ENCODE measurements at places on chromosomes 1 and 21. TPM values are rescaled to one million over a fixed set of nuclear protein-coding genes. Genes with fewer than 3 reads are reported as not detected.

The MYOCOS gene
- total RNA-seq = not detected

DNA sequence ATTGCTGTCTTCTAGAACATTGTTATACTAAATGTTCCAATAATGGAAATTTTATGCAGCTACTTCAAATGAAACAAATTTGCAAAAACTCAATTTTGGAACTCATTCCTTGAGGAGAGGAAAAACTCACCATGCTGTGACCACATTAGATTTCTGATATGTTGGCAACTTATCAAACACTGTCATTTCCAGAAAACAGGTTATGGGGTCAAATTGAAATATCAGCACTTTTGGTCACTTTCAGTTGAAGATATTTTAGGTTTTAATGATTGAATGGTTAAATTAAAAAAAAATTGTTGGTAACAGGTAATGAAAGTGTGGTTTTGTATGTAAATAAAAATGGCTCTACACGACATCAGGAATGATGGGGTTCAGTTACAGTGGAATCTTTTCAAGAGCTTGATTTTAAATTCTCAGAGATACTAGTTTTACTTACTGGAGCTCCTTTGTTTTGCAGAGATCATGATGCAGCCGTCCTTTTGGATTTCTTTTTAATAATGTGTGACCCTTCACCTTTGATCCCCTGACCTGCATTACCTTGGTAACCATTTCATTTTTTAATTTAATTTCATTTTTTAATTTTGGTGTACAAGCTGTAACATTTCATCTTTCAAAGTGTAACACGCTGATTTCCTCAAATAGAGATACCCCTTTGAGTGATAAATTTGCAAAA is 86.2 kb downstream of the CAMTA1 start:
- DNase-seq = no peak

The SPRR2E gene
- not detected for total RNA-seq

GRCh38 chr1:71298633-71299032 is 217.8 kb upstream of the ZRANB2 start:
- no peak for DNase-seq

DNA sequence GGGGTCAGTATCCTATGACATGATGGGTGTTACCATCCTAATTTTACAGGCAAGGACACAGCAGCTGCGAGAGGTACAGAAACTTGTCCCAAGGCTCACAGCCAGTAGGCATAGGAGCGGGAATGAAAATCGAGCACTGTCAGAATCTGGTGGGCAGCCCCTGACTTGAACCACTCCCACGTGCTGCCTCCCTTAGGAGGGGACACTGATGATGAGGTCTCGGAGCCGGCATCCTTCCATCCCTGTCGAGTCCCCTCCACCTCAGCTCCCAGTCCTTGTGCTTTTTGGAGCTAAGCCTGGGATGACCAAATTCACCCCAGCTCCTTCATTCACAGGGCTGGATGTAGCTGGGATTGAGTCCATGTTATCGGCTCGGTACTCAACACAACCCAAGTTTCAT is 49.0 kb downstream of the B3GALT5 start:
- no peak for DNase-seq

- DNase-seq = no peak
Measured at GRCh38 chr1:241507189-241507863, 12.2 kb downstream of the FH start.

DNA sequence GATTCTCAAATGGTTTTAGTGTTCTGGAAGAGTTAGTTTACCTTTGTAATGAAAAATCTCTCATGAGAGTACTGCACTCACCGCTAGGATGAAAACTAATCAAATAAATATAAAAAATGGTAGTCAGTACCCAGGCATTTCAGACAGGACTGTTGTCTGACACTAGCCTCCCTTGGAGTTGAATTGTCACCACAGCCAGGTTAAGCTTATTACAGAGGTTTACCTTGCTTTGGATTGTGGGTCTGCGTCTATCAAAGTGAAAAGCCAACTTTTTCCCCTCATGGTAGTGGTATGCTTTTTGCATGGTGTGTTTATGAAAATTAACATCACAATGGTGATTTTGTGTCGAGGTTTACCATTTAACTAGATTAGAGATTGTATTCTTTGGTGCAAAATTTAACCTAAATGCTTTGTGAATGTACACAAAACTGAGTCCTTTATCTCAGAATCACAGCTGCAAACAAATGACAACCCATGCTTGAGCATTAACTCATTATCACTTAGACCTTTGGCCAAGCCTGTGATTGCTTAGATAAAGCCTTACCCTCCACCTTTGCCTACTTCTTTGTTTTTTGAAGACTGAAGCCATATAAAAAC is 20.1 kb downstream of the RAP1A start:
- DNase-seq = no peak

GRCh38 chr1:117113199-117113598 is 8.3 kb downstream of the TRIM45 start:
- no peak for DNase-seq

DNA sequence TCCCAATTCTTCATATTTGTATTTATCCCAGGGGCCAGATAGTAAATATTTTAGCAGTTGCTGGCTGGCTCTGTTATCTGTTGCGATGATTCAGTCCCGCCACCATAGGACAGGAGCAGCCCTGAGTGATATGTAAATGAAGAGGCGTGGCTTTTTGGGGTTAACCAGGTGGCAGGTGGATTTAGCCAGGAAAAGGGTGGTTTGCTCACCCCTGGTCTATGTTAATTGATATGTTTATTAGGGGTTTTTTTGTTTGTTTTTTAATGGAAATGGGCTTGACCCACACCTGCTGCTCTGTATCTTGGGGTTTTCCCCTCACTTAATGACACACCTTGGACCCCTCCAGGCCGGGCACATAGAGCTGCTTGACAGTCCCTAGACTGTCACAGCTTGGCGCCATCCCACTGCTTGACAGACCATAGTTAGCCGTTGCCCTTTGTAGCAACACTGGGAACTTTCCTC is 62.8 kb downstream of the PIK3CD start:
- no peak for DNase-seq

DNA sequence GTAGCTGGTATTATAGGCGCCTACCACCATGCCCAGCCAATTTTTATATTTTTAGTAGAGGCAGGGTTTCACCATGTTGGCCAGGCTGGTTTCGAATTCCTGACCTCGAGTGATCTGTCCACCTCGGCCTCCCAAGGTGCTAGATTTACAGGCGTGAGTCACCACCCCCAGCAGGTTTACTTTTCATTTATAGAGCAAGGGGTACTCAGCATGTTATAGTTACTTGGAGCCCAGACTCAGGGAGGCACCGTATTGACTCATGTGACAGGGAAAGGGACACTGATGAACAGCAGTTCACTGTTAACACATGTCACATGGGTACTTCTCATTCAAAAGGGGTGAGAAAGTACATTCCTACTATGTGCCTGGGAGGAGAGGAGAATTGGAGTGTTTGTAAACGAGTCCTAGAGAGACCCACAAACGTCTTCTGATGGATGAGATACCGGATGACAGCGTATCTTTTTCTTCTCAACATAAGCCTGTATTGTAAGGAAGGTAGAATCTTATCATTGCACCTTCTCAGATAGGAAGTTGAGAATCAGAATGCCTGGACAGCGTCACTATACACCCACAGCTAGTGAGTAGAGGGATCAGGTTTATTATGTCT is 510.0 kb downstream of the USP25 start:
- no peak for DNase-seq

GRCh38 chr1:194829492-194829891 is 1643.1 kb upstream of the B3GALT2 start:
- no peak for DNase-seq

- DNase-seq = no peak
Measured at GRCh38 chr1:39995973-39996393, 41.0 kb downstream of the MFSD2A start.

DNA sequence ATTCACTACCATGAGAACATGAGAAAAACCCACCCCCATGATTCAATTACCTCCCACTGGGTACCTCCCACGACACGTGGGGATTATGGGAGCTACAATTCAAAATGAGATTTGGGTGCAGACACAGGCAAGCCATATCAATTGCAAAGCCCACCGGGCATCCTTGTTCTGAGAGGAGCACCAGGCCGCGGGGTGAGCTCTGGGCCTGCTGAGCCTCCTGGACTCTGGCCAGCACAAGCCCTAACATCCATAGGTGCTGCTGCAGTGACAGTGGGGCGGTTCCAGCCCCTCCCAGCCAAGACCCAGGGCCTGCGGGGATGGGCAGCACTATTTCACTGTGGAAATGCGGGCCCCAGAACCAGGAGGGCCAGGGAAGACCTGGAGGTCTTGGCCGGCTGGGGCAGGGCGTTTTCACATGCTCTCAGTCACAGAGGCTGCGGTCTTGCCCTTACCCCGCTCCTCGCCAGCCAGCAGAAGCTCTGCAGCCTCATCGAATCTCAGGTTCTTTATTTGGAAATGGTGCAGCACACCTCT is 103.8 kb downstream of the PCBP3 start:
- DNase-seq = no peak

The REN gene
- total RNA-seq = 0.26 TPM

The NEK2 gene
- total RNA-seq = 13.1 TPM

The IGSF9 gene
- 1.7 TPM for total RNA-seq

The AMY1C gene
- not detected for total RNA-seq

GRCh38 chr1:55987491-55988249 is 591.7 kb downstream of the PLPP3 start:
- no peak for DNase-seq

The ZFP69 gene
- total RNA-seq = 8.6 TPM

The HSPG2 gene
- total RNA-seq = 242 TPM

The HSD3B2 gene
- total RNA-seq = not detected

- DNase-seq = no peak
Measured at GRCh38 chr1:94322696-94323095, 85.3 kb upstream of the ARHGAP29 start.

DNA sequence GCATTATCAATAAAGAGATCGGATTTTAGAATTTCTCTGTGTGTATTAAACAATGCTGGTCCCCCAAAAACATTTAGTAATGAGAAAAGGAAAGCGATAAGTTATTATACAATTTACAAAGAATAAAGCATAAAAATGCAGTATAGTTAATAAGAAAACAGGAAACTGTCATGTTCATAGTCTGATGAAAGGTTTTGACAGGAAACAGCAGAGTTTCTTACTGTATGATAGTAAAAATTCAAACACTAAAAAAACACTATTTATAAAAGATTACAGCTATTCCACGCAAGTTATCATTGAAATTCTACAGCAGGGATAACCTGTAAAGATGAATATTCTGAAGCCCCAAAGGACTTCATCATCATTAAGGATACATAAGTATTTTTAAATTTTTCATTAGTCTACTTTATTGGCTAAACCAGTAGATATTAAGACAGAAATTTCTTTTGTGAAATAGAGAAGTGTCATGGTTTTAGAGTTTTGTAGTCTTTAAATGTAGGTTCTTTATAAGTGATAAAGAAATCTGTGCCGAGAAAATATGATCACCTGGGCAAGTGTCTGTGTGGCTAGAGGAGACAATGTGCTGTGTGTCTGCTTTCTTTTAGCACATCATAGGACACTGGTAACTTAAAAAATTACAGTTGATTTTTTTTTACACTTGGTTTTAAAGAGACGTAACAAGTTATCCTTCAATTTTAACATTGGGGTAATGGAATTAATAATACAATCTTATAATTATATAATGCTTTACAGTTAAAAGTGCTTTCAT is 49.7 kb upstream of the GFI1 start:
- no peak for DNase-seq

GRCh38 chr1:87588495-87588894 is 259.8 kb downstream of the LMO4 start:
- no peak for DNase-seq

DNA sequence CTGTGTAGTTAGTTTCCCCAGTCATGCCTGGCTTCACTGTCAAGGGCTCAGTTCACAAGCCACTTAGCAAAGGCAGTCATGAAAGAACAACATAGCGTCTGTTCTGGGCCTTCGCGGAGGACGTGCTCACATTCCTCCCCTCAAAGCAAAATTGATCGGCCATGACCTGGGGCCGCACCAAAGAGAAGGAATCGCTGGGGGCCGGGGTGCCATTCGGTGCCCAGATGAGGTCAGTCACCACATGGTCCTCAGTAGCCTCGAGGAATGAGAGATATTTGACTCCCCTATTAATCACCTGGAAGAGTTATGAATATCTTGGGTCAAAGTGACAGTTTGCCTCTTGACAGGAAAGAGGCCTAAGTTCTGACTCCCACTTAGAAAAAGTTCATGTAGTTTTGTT is 251.1 kb upstream of the JUN start:
- DNase-seq = no peak

DNA sequence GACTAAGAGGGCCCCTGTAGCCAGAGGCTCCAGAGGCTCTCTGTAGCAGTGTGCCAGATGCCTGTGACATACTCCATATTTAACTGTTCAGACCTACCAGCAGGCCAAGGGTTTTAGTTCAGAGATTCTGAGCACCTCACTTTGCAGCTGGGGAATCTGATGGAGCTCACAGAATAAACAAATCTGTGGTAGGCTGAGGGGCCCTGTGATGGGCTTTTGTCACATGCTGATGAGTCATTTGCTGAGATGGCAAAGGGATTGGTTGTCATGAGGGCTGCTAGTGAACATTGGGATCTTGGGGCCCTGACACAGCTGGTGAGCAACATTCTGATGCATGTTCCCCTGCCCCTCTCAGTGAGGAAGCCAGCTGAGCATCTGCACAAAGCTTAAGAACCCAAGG is 482.2 kb downstream of the CAMTA1 start:
- DNase-seq = no peak

GRCh38 chr1:67889953-67890567 is 56.8 kb upstream of the GNG12 start:
- DNase-seq = no peak

- DNase-seq = no peak
Measured at GRCh38 chr1:33137800-33138199, 44.0 kb downstream of the TRIM62 start.

The SLC19A1 gene
- total RNA-seq = 4.2 TPM

DNA sequence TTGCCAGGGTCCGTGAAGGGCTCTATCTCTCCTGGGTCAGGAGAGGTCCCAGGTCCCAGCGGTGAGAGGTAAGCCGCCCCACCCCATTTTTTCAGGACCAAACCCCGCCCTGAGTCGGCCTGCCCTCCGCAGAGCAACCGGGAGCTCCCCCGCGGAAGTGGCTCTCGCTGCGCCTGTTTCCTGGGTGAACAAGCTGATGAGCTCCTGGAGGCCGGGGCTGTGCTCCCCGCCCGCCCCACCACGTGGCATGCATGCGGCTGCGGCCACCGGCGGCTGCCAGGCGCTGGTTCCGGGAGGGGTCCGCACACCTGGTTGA is 32.0 kb downstream of the ZBTB17 start:
- DNase-seq = no peak

DNA sequence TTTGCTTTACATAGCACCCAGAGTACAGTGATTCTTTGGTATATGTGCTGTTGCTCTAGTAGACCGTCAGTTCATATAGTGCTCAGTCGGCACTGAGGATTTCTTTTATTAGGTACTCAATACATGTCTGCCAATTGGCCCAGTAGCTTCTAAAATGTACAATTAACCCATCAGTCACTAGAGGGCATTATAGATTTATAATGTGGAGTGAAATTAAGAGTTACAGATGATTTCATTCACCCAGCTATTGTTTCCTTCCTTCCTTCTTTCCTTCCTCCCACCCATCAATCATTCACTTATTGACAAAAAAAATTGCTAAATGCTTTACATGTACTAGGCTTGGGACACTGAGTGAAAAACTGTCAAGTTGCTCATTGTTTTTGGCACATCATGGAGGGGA is 263.6 kb upstream of the USP24 start:
- no peak for DNase-seq

Data from urinary bladder (tissue), 4 donors.